Stimulated activated CD8-positive, alpha-beta memory T cell treated with anti-CD3 and anti-CD28 coated beads, Interleukin-15, amount 100 ng/mL, for 24 hours (primary cell): ENCODE measurements at places on chromosomes 7 and 10.

DNA sequence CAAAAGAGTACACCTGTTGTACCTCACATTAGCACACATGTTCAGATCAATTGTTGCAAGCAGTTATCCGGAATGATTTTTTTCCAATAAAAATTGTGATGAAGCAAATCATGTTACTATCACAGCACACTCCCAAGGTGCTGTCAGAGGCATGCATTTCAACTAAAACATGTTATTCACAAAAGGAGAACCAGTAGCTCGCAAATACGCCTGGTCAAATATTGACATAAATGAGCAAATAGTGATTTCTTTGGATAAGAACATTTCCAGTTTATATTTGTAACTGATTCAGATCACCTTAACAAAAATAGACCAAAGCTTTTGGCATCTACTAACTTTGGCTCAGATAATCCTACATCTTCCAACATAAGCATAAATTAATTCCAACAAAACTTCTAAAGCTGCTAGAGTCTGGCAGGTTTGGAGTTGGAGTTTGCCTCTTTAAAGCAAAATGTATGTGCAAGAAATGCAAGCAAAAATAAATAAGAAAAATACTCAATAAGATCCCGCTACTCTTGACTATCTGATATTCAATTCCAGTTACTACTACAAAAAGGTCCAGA lies 208.0 kb downstream of the SFMBT2 start:
- DNase-seq = no peak

DNA sequence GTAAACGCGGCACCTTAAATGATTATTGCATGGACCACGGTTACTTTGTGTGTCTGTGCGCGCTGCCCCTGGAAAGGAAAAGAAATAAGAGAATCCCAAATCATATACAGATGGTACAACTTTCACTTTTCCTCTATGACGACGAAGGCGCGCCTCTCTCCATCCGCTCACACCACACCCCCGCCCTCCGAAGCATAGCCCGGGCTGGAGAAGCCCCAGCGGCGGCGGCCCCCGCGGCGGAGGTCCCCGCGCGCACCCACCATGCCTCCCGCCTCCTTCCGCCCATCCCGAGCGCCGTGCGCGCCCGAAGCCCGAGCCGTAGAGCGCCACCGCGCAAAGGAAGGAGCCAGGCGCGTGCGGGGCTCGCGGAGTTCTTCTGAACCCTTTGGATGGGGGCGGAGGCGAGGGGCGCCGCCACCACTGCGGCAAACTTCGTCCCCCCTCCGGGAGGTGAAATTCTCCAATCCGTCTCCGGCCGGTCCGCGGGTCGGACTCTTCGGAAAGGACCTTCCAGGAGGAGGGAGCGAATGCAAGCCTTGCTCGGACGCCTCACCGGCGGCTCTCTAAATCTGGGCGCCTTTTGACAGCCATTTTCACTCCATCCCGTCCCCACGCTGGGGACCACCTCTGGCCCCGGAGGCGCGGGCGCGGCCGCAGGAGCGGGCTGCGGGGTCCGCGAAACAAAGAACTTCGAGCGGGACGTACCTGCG lies 588 bp downstream of the GLI3 start:
- no peak for DNase-seq

GRCh38 chr7:75531359-75531821 lies 39.3 kb downstream of the SPDYE5 start:
- DNase-seq = no peak

GRCh38 chr7:76394957-76395356 lies 14.5 kb downstream of the SSC4D start:
- no peak for DNase-seq

GRCh38 chr10:102931643-102932042 lies 13.5 kb downstream of the CNNM2 start:
- no peak for DNase-seq
